ENCODE measurements at places on chromosomes 16 and 17. TPM values are rescaled to one million over a fixed set of nuclear protein-coding genes. Genes with fewer than 3 reads are reported as not detected.

CDH13 gene
- not detected for total RNA-seq

NPIPB6 gene
- total RNA-seq, result 3.3 TPM

SKAP1 gene
- total RNA-seq, result not detected

MYH8 gene
- not detected for total RNA-seq

IL34 gene
- total RNA-seq, result 0.44 TPM

Data from A549 treated with CpdA at 1 μM for 4 hours (cell line).